ENCODE measurements at places on chromosomes 4 and X. TPM values are rescaled to one million over a fixed set of nuclear protein-coding genes. Genes with fewer than 3 reads are reported as not detected.

Gene KLHL13
- 9.0 TPM for polyA plus RNA-seq

Gene F11
- not detected for polyA plus RNA-seq

Gene HSFX4
- not detected for polyA plus RNA-seq

Gene RHOXF2
- polyA plus RNA-seq = not detected

Gene METTL14
- polyA plus RNA-seq = 17.6 TPM

Gene CXCL1
- 2.0 TPM for polyA plus RNA-seq

Gene HSPA4L
- polyA plus RNA-seq = 4.9 TPM

Gene SRPX
- 53.5 TPM for polyA plus RNA-seq

Gene GPR143
- 0.05 TPM for polyA plus RNA-seq

Gene SPANXA2
- polyA plus RNA-seq = not detected

Gene GPR82
- not detected for polyA plus RNA-seq

Gene PPP4R3C
- polyA plus RNA-seq = not detected

Gene ASB9
- polyA plus RNA-seq = 0.22 TPM

Gene PAGE2
- polyA plus RNA-seq = not detected

Gene ARHGEF9
- polyA plus RNA-seq = 8.4 TPM

Gene PTCHD1
- polyA plus RNA-seq = not detected

Gene MAGEA10
- not detected for polyA plus RNA-seq

GRCh38 chr4:159723341-159724048, 620.6 kb downstream of the RAPGEF2 start:
- DNase-seq = no peak

DNA sequence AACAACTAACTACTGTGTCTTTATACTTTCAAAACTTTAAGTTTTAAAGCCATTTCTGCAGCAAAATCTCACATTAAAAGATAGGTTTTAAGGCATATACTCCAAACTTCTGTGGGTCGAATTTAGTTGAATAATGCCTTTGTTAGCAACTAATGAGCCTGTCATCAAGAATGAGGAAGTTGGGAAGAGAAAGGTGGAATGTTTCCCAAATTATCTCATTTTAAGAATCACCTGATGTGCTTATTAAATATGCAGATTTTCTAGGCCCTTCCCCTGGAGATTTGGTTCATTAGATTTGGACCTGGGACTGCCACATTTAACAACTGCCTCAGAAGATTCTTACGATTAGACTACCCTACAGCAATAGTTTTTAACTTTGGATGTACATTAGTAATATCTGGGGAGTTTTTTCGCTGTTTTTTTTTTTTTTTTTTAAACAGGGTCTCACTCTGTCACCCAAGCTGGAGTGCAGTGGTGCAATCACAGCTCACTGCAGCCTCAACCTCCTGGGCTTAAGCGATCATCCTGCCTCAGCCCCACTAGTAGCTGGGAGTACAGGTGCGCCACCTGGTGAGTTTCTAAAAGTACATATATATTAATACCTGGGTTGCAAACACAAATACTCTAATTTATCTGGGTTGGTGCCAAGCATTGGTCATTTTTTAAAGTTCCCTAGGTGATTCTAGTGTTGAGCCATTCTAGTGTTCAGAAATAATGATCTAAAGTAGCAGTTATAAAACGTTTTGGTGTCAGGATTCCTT, 16.1 kb upstream of the TASL start:
- no peak for DNase-seq

DNA sequence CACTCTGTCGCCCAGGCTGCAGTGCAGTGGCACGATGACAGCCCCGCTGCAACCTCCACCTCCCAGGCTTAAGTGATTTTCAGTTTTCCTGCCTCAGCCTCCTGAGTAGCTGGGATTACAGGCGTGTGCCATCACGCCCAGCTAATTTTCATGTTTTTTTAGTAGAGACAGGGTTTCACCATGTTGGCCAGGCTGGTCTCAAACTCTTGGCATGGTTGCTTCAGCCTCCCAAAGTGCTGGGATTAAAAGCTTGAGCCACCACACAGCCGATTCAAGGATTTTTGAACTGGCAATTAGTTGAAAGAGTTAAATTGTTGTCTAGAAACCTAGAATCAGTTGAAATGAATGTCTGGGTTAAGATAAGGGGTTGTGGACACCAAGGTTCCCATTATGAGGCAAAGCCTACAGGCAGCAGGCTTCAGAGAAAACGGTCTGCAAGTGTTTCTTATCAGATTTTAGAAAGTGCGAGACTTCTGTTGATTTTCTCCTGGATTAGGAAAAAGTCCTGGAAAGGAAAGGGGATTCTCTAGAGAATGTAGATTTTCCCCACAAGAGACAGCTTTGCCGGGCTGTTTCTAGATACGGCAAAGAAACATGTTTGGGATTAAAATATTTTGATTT, 8.3 kb upstream of the CCNI start:
- no peak for DNase-seq

- DNase-seq = no peak
Observed at GRCh38 chrX:41759817-41760216, 35.8 kb downstream of the GPR82 start.

DNA sequence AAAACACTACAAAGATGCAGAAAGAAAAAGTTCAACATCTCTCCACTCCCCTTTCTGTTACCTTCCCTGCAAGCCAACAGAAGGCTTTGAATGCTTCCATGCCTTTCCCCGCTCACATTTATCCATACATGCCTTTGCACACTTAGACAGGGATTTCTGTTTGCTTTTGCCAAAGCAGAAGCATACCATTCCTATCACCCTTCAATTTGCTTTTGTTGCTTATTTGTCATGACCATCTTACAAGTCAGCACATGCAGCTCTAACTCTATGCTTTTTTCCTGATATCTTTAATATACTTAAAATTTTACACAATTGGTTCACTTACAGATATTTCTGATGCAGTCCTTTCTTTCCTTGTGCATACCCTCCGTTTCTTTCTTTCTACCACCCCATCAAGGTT, 169.6 kb downstream of the CORIN start:
- no peak for DNase-seq

DNA sequence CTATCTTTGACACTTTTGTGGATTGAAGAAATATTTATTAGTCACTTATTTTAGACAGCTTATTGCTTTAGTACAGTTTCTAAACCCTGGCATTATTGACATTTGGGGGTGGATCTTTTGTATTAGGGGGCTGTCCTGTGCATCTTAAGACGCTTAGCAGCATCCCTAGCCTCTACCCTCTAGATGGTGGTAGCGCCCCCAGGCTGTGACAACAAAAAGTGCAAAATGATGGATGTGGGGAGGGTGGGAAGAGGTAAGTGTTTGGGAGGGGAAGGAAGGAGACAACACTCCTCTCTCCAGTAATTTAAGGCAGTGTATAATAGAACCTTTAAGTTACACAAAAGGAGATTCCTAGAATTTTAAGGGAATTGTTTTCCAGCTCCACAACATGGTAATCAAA, 1210.6 kb downstream of the C4orf33 start:
- DNase-seq = no peak

- peak; percentile 8 for DNase-seq
Observed at GRCh38 chr4:111537871-111538270, 607.4 kb upstream of the FAM241A start.

- DNase-seq = no peak
Observed at GRCh38 chr4:81565142-81565870, 93.6 kb upstream of the RASGEF1B start.

DNA sequence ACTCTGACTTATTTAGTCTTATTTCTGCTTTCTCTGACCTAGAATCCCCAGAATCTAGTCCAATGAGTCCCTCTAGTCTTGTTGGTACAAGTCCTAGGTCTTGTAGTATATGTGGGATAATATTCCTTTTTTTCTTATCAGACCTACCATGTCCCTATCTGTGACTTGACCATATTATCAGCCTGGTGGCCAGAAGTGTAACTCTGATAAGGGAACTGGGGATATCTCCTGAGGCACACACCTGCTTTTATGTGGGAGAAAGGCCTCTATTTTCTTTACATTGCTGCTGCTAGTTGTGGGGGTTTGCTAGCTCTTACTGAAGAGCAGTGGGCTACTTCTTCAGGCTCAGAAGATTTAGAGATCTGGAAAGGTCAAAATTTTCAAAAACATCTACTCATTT, 38.6 kb downstream of the CFAP299 start:
- DNase-seq = no peak

DNA sequence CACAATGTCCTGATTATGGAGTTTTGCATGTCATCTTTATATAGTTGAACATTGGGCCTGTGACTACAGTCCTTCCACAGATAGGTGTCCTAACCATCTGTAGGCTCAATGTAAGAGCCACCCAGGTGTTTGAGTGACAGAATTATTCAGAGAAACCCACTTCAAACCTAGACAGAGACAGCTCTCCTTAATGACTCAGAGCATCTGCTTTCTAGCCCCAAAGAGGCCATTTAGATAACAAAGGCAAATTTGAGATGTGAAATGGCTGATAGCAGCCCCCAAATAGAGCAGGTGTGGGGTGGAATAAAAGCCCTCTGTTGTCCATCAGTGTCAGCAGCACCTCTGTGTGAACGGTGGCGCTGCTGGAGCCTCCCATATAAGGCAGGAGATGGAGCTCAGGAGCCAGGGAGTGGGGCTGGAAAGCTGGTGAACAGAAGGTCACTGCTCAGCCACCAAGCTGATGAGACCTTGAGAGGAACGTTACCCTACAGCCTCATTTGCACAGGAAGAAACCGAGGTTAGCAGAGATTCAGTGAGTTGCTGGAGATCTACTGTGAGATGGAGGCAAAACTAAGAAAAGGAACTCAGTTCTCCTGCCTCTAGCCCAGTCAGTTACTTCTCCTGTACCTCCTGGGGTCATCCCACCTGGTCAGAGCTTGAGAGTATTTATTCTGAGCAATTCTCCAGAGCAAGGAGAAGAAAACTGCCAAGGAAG, 153.3 kb upstream of the LNX1 start:
- DNase-seq = no peak

DNA sequence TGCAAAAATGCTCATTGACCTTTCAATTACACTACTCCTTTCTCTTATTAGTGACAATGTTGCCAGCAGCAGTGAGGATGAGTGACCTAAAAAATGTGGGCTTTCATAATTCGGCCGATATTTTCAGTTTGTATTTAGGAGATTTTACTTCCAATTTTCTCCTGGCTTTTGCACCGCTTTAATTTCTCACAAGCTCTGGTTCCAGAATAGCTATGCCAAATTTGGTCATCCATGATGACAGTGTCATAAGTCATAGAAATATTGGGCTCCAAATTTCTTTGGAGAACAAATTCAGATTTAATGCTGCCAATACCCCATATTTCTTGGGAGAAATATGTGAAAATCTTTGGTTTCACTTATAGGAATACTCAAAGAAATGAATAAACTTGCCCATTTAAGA, 187.7 kb upstream of the HCCS start:
- no peak for DNase-seq

- no peak for DNase-seq
Observed at GRCh38 chrX:109629310-109629709, 4.3 kb upstream of the KCNE5 start.

DNA sequence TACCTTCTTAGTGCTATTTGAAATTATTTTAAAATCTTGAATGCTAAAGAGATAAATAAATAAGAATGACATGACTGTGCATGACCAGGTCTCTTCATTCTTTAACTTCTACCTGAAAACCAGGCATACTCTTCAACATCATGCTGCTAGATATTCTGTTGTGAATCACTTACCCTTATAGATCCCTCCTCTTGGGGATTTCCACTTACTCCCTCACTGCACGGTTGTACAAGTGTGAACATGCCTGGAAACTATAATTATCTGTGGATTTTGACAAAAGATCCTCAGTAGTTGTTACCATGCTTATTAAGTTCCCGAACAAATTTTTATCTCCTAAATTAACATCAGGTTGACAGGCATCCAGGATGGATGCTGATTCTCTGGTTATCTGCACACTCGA, 54.3 kb downstream of the ADGRL3 start:
- no peak for DNase-seq

DNA sequence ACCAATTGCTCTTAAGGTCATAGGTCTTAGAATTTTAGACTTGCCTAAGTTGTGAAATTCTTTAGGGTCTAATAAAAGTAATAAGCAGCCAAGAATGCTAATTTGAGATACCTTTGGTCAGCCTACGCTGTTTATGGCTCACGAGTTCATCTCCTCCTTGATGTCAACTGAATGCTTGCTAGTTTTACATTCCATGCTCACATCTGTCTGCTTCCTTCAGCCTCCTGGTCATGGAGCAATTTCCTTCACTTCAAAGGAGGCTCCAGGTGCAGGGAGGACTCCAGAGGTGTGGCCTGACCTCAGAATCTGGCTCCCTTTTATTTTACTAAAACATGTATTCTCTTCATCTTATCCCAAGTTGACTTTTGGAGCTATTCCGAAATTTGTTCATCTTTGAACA, 23.3 kb upstream of the LNX1 start:
- DNase-seq = no peak

- DNase-seq = no peak
Observed at GRCh38 chr4:177492022-177492421, 49.8 kb upstream of the AGA start.

- no peak for DNase-seq
Observed at GRCh38 chr4:140102421-140102820, 51.6 kb downstream of the MAML3 start.

- DNase-seq = no peak
Observed at GRCh38 chrX:152600853-152601633, 36.7 kb upstream of the GABRQ start.

GRCh38 chrX:1442016-1442665, 10.6 kb downstream of the ASMTL start:
- no peak for DNase-seq

- DNase-seq = peak; percentile 41
Observed at GRCh38 chrX:2320580-2321327, 180.0 kb downstream of the DHRSX start.

DNA sequence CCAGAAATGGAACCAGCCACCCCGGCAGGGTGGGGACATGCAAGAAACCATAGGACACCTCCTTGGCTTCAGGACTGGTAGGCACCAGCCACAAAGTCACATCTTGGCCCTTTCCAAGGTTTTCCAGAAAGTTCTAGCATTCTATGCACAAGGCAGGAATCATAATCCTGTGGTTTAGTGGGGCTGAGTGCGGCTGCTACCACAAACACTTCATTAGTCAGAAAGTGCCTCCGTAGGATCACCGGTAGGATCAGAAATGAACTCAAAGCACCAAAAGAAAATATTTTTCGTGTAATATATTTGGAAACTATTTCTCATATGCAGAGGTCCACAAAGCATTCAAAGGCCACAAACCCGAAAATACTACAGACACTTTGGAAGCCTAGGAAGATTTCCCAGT, 191.7 kb downstream of the PTTG2 start:
- DNase-seq = no peak

DNA sequence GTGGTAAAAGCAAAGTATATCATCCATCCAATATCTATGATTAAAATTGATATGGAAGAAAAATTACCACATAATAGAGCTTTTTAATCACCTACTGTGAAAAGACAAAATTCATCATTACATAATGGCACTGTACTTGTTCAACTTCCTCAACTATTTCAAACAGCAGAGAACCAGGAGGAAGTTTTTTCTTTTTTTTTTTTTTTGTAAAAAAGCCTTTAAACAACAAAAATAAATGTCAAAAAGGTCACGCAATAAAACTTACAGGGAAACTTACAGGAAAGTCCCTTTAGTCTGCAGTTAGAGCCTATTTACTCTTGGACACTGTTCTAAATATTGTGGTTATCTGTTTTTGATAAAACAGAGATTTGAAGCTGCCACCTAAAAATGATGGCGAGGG, 4.8 kb downstream of the PDGFC start:
- DNase-seq = no peak

- no peak for DNase-seq
Observed at GRCh38 chr4:40750461-40751258, 905 bp downstream of the NSUN7 start.
